ENCODE measurements at places on chromosomes 5 and 9.

GRCh38 chr9:2448193-2448738, 173.3 kb upstream of the VLDLR start:
- DNase-seq: no peak

- DNase-seq: no peak
Measured at GRCh38 chr9:116202219-116202912, 48.8 kb downstream of the PAPPA start.

GRCh38 chr5:119302916-119303897, 52.6 kb upstream of the TNFAIP8 start:
- DNase-seq: peak; percentile 52

DNA sequence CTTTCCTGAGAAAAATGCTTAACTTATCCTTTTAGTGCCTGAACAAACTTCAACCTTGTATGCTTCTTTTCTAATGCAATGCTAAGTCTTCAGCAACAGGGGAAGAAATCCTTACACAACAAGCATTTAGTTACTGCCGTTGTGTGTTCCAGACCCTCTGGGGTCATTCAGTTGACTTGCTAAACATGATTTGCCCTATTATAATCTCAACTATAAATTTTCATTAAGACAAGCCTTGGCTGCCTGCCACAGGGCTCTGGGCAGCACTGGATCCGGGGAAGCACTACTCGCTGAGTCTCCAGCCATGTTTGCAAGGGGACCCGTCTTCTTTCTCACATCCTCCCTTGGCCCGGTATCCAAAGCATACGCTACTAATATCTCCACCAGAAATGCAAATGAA, 58.1 kb downstream of the PTCH1 start:
- no peak for DNase-seq

DNA sequence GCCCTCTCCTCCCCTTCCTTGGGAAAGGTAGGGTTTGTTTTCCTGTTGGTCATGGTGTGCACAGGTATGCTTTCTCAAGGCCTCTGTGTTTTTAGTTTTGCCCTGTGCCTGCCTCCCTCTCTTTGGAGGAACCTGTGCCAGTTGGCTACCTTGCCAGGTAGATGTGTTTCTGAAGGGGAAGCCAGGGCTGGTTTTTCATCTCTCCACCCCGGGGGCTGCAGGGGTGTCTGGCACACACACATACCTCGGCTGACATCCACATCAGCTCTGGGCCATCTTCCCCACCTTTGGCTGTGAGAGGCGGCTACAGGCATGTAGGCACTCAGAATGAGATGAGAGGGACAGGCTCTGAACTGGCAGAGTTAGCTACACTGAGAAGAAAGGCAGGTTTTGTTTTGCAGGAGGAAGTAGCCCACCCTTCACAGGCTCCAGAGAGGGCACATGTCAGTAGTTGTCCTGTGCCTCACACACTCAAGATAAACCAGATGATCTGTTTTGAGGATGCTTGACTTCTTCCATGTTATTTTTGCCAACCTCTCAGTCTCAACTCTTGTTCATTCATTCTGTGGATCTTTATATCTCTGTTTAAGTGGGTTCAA, 9.7 kb downstream of the RGMB start:
- no peak for DNase-seq

- DNase-seq: no peak
Measured at GRCh38 chr9:19976226-19976625, 187.4 kb upstream of the SLC24A2 start.

- DNase-seq: peak; percentile 58
Measured at GRCh38 chr5:67209141-67209771, 12.7 kb upstream of the CD180 start.

- peak; percentile 71 for DNase-seq
Measured at GRCh38 chr5:14727428-14727865, 62.9 kb downstream of the OTULIN start.

GRCh38 chr9:134220311-134220710, 55.9 kb upstream of the RNU6ATAC start:
- DNase-seq: no peak

- DNase-seq: no peak
Measured at GRCh38 chr5:1016036-1016435, 7.4 kb downstream of the NKD2 start.

DNA sequence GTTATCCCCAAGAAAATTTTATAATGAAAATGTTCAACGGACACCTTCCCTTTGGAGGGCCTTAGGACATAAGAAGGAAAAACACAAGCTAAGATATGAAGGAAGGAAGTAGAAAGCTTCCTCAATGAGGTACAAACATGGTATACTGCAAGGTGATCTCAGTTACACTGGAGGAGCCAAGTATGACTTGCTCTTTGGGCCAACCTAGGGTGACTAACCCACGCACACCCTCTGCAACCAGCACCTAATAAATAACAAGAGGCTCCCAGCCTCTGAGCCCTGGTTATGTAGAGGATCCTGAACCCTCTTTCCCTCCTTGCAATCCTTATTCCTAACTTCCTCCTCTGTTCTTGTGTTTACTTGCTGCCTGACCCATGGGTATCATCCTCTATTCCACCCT, 38.3 kb upstream of the KCNV2 start:
- DNase-seq: no peak

DNA sequence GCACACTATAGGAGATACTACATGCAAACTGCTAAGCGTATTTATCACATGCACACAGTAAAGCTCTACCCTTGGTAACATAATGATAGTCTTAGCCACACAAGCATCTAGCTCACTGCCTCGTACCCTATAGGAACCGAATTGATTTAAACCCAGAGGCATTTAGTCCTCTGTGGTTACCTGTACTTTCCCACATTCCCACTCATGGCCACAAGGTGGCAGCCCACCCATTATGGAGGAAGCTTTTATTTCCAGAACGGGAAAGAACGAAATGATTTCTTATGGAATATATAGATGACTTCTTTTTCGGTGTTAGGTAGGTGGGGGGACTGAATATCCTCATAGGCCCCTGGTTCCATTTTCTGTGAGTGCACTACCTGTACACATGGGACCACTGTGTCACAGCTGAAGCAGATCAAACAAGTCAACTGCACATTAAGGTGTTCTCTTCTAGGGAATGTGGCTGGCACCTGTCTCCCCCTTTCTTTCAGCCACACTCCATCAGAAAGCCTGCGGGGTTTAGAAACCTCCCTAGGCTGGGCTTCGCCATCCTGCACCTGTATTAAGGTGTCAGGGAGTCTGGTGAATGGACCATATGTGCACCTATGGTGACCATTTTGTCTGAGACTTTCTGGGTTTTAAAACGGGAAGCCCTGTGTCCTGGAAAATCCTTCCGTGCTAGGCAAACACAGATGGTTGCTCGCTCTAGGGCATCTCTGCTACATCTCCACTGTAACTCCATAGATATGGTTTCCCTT, 313.2 kb downstream of the SLIT3 start:
- DNase-seq: peak; percentile 60

- DNase-seq: peak; percentile 12
Measured at GRCh38 chr5:350355-350754, 28.8 kb downstream of the AHRR start.

DNA sequence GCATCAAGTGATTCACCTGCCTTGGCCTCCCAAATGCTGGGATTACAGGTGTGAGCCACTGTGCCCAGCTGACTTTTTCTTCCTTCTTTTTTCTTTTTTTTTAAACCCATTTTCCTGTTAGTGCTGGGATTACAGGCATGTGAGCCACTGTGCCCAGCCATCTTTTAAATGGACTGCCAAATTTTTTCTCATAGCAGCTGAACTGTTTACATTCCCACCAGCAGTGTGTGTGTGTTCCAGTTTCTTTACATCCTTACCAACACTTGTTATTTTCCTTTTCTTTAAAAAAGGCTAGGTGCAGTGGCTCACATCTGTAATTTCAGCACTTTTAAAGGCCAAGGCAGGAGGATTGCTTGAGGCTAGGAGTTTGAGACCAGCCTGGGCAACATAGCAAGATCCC, 76.9 kb downstream of the UBE2R2 start:
- DNase-seq: no peak

- DNase-seq: no peak
Measured at GRCh38 chr5:148104226-148104625, 40.4 kb downstream of the SPINK5 start.

- no peak for DNase-seq
Measured at GRCh38 chr5:178625679-178626483, 969 bp downstream of the CLK4 start.

- DNase-seq: no peak
Measured at GRCh38 chr5:909086-909485, 16.4 kb downstream of the TRIP13 start.

DNA sequence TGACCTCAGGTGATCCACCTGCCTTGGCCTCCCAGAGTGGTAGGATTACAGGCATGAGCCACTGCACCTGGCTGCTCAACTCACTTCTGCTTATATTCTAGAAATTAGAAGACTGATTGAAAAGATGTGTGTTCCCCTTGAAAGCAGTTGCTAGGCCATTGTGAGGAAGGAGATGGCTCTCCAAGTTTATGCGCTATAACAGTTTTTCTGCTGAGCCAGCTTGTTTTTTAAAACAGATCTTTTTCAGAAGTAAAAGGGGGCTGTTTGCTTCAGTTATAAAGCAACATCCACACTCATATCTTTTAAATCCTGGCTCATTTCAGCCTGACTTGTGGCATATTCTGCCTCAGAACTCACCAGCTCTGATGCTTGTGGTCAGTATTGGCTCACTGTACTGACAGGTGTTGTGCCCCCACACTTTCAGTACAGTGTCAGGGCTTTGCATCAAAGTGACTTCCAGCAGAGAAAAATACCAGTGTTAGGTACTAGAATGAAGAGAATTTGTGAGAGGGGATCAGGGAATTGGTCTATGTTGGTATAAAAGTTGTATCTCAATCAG, 49.4 kb downstream of the NUP214 start:
- DNase-seq: no peak

DNA sequence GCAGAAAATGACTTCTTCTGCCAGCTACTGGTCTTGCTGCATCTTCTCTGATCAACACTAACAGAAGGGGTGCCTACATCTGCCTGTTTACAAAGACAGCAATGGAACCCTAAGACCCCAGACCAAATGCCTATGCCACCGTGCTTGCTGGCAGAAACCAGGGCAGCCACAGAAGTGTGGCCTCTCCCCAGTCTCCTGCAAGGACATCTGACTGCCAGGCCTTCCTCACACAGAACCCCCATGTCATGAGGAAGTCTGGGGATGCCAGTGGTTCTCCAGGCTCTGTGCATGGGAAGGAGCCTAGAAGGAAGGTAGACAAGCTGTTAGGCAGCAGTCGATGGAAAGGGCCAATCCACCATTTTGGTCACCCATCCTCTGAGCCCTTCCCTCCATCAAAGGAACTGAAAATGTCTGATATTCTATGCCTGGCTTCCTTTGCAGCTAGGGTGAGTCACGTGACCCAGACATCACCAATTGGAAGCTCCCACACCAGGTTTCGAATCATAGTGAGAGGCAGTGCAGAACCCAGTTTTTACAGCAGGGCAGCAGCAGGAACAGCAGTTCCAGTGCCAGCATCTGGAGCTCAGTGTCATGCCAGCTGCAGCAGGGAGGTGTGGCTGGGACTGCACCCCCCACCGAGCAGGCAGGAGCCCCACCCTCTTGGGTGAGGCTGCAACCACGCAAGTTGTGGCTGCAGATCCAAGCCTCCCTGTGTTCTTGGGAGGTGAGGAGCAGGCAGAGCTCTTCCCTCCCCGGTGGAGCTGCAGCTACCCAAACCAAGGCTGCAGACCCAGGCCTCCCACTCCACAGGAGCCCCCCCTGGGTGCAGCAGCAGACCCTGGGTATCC, 123.4 kb downstream of the OLFM1 start:
- no peak for DNase-seq

GRCh38 chr5:58156361-58156760, 303.5 kb downstream of the PLK2 start:
- peak; percentile 96 for DNase-seq
